AG20443 (cell line): ENCODE measurements at places on chromosomes 7 and 10.

DNA sequence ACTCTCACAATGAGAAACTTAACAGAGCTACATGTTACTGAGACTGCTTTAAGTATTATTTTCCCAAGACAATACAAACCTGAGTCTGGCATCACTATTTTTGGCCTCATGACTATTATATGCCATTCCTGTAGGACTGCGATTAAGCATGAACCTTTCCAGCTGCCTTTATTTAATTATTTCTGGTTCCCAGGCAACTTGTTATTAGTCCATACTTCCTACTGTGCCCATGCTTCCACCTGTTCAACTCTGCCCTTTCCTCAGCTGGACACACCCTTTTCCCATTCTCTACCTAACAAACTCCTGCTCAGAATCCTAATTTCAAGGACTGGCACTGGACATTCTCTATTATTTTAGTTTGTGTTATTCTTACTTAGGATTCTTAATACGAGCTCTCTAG, 8.1 kb upstream of the CROT start:
- no peak for DNase-seq

- DNase-seq = peak; percentile 53
Observed at GRCh38 chr10:30782537-30783461, 153.2 kb upstream of the LYZL2 start.

DNA sequence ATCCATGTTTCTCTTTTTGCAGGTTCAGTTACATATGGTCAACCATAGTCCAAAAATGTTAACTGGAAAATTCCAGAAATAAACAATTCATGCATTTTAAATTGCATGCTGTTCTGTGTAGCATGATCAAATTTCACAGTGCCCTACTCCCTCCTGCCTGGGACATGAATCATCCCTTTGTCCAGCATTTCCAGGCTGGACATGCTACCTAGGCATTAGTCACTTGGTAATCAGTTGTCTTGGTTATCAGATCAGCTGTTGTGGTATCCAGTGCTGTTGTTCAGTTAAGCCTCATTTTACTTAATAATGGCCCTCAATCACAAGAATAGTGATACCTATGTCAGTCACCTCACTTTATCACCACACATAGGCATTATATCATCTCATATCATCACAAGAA, 7.3 kb upstream of the PNLIP start:
- no peak for DNase-seq

DNA sequence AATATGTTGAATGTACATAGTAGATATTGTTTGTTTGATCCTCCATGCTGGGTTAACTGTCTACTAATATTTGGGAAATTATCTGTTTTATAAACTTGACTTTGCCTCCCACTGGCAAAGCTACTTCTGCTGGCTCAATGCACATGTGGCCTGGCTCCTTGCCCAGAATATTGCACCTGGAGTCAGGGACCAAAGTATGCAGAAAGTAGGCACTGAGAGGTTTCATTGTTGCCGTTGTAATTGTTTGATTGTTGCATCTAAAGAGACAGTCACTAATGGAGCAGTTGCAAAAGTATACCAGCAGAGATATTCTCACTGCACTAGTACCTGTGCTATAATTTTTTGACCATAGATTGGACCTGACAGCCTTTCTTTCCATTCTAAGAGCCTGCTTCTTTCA, 137.8 kb upstream of the CNTNAP2 start:
- no peak for DNase-seq
